Stimulated activated CD8-positive, alpha-beta memory T cell treated with anti-CD3 and anti-CD28 coated beads, Interleukin-2, amount 100 ng/mL, for 1 hour (primary cell): ENCODE measurements at places on chromosomes 1 and 21.

DNA sequence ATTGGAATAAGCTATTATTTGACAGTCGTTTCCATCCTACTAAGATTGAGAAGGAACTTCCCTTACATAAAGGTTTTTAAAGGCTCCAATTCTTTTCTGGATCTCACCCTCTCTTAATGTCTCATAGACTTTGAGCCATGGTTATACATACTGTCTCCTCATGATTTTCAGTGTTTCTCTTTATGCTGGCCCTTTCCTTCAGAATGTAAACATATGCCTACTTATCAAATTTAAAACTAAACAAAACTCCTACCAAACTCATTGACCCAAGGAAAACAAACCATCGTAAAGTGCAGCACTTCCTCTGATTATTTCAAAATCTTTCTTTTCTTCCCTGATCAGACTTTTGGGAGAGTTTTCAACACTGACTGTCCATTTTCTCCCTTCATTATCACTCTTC lies 163.4 kb upstream of the DPYD start:
- no peak for DNase-seq

DNA sequence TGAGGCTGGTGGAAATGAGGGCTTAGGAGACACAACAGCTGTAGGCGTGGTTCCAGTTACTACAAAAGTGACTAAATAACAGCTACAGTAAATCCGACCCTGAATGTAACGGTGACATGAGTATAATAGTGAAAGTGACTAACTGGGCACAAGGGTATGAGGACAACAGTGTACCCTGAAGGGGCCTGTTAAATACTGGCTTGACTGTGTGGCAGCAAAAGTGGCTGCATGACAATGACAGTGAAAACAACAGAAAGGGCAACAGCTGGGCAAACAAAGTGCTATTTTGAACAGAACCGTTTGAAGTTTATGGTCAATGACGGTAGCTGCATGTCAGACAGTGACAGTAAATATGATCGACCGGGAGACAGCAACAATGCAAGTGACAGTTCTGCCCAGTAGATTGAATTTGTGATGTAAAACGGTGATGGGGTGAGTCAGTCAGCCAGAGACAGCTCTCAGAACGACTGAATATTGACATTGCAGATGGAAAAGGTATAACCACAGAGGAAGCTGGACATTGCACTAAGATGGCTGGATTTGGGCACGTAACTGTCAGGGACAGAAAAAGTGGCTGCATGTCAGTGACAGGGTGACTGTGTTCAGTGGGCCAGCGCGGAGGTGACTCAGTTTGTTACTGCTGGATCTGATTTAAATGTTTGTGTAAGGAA lies 1.2 kb upstream of the ZBTB40 start:
- DNase-seq = no peak

GRCh38 chr21:32705139-32705538 lies 22.7 kb downstream of the SYNJ1 start:
- DNase-seq = no peak

GRCh38 chr1:184650177-184650866 lies 104.3 kb downstream of the EDEM3 start:
- DNase-seq = no peak

GRCh38 chr1:56539520-56539931 lies 39.8 kb downstream of the PLPP3 start:
- no peak for DNase-seq

DNA sequence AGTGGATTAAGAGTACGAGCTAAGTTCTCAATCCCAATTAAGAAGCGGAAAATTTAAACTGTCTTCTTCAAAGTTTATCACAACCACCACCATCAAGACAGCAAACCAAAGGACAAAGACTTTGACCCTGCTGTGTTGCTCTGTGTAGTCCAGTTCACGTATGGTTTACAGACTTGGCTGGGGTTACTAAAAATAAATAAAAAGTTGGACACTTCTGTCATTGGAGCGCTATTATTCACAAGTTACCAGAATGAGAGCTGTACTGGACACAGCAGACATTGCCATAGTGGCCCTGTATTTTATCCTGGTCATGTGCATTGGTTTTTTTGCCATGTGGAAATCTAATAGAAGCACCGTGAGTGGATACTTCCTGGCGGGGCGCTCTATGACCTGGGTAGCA lies 21.6 kb downstream of the MRPS6 start:
- DNase-seq = no peak

- DNase-seq = no peak
These were observed 89.6 kb downstream of the ZSWIM5 start for GRCh38 chr1:45116820-45117219.

GRCh38 chr1:47617381-47618221 lies 179.8 kb downstream of the FOXD2 start:
- no peak for DNase-seq
